Esophagus squamous epithelium (tissue), 5 donors: ENCODE measurements at places on chromosomes 2 and 18.

DNA sequence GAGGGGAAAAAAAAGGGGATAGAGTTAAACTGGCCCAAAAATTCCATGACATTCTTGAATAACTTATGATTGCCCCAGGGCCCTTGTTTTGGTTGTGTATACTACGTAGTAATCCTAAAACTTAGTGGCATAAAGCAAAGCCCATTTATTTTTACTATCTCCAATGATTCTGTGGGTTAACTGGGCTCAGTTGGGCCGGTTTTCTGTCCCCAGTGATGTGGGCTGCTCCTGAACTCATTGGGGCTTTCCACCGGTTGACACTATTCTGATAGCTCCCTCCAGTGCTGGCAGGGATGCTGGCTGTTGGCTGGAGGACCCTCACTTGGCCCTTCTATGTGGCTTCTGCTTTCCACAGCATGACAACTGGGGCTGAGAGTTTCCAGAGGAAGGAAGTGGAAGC is 60.0 kb upstream of the TGIF1 start:
- H3K4me3 ChIP-seq: no peak overlapping the region
- H3K36me3 ChIP-seq: no peaks in the 10 kb centered on the region
- no peak for DNase-seq
- no peak overlapping the region for H3K27ac ChIP-seq
- H3K4me1 ChIP-seq: no peaks in the 10 kb centered on the region
- no peaks in the 10 kb centered on the region for H3K27me3 ChIP-seq

GRCh38 chr2:154846842-154847241 is 148.3 kb downstream of the KCNJ3 start:
- no peak overlapping the region for H3K27ac ChIP-seq
- H3K4me3 ChIP-seq: no peak overlapping the region
- no peak for DNase-seq
- no peaks in the 10 kb centered on the region for H3K27me3 ChIP-seq

- no peak overlapping the region for H3K27ac ChIP-seq
- DNase-seq: no peak
- H3K4me1 ChIP-seq: no peaks in the 10 kb centered on the region
These were observed 130.2 kb upstream of the ID2 start for GRCh38 chr2:8551622-8552074.

DNA sequence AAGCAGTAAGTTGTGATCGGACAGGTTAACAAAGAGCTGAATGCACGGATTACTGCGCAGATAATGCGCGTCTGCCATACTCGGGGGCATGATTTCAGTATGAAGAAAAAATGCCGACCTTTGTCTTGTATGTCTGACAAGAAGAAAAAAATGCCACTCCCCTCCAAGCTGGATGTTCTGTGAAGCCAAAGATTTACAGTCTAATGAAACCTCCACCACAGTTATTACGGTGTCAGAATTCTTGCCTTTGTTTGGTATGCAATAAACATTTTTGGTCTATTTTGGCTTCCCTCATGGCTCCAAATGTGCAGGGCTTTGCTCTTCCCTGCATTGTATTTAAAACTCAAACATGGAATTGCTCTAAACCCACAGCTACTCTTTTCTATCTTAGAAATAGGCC is 72.2 kb upstream of the THUMPD2 start:
- H3K36me3 ChIP-seq: no peaks in the 10 kb centered on the region
- no peak for DNase-seq
- no peak overlapping the region for H3K27ac ChIP-seq
- H3K27me3 ChIP-seq: no peaks in the 10 kb centered on the region

- DNase-seq: no peak
These were observed 156.3 kb downstream of the EPHA4 start for GRCh38 chr2:221415789-221416188.

GRCh38 chr2:127570282-127571250 is 35.1 kb downstream of the MYO7B start:
- no peak for DNase-seq
- no peaks in the 10 kb centered on the region for H3K27me3 ChIP-seq
- peaks cover 11% of the 10 kb centered on the region for H3K4me1 ChIP-seq

GRCh38 chr18:7760967-7761948 is 194.1 kb downstream of the PTPRM start:
- H3K4me1 ChIP-seq: no peaks in the 10 kb centered on the region
- H3K27me3 ChIP-seq: no peaks in the 10 kb centered on the region
- no peak overlapping the region for H3K4me3 ChIP-seq
- no peaks in the 10 kb centered on the region for H3K36me3 ChIP-seq
- no peak for DNase-seq

DNA sequence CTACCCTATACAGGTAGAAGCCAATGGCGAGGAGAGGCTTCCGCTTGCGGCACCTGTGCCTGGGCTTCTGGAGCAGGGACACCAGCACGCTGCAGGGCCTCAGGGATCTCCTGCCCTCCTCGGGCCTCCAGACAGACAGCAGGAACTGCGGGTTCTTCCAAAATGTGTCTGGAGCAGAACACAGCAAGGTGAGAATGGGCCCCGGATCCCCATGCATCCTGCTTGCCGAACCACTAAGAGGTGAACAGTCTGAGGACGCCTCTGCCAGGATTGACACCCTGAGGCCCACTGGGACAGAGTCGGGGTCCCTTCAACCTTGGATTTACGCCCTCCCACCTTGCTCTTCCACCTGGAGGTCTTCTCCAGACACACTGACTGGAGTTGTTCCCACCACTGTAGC is 25.4 kb downstream of the CAPN14 start:
- H3K27ac ChIP-seq: no peak overlapping the region
- H3K4me3 ChIP-seq: no peak overlapping the region
- no peaks in the 10 kb centered on the region for H3K4me1 ChIP-seq
- DNase-seq: no peak
- H3K36me3 ChIP-seq: no peaks in the 10 kb centered on the region

DNA sequence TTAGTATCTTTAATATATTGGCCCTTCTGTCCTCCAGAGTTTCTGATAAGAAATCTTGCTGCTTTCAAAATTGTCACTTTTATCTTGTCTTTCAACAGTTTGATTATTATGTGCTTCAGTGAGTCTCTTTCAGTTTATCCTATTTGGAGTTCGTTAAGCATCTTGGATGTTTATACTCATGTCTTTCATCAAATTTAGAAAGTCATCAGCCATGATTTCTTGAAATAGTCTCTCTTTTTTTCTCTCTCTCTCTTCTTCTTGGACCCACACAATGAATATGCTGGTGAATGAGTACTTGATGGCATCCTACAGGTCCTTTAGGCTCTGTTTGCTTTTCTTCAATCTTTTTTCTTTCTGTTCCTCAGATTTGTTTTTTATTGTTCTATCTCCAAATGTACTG is 26.9 kb upstream of the KIF5C start:
- no peak overlapping the region for H3K4me3 ChIP-seq
- no peak for DNase-seq
- no peak overlapping the region for H3K27ac ChIP-seq

GRCh38 chr2:38174646-38175423 is 98.9 kb upstream of the CYP1B1 start:
- no peaks in the 10 kb centered on the region for H3K27me3 ChIP-seq
- peaks cover 53% of the 10 kb centered on the region for H3K4me1 ChIP-seq
- peak overlapping the region; percentile 66 for H3K27ac ChIP-seq
- no peak overlapping the region for H3K4me3 ChIP-seq

DNA sequence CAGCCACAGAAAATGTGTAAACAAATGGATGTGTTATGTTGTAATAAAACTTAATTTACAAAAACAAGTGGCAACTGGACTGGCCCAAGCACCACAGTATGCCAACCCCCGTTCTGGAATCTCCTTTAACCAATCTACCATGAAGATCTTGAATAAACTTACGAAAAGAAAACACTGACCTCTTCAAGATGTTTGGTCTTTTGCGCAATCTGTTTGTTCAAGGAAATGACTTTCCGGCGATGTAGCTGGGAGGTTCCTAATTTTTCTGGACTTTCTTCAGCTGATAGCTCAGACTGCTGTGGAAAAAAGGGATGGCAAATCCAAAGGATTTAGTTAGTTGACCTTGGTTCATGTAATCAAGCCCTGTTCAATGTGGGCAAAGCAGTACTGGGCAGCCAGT is 55.7 kb downstream of the CCDC93 start:
- no peaks in the 10 kb centered on the region for H3K4me1 ChIP-seq
- H3K4me3 ChIP-seq: no peak overlapping the region
- H3K27ac ChIP-seq: no peak overlapping the region
- no peak for DNase-seq
- H3K36me3 ChIP-seq: peaks cover 96% of the 10 kb centered on the region

GRCh38 chr2:192007581-192008228 is 160.8 kb upstream of the CAVIN2 start:
- DNase-seq: no peak
- no peak overlapping the region for H3K27ac ChIP-seq
- H3K4me3 ChIP-seq: no peak overlapping the region
- H3K4me1 ChIP-seq: no peaks in the 10 kb centered on the region
- no peaks in the 10 kb centered on the region for H3K36me3 ChIP-seq

- no peak overlapping the region for H3K4me3 ChIP-seq
- no peak overlapping the region for H3K27ac ChIP-seq
- H3K36me3 ChIP-seq: no peaks in the 10 kb centered on the region
- DNase-seq: no peak
These were observed 2045.9 kb upstream of the CELF4 start for GRCh38 chr18:39611381-39612100.

- no peaks in the 10 kb centered on the region for H3K27me3 ChIP-seq
- no peak overlapping the region for H3K27ac ChIP-seq
- DNase-seq: no peak
- H3K4me3 ChIP-seq: no peak overlapping the region
- peaks cover 9% of the 10 kb centered on the region for H3K36me3 ChIP-seq
These were observed 118.9 kb downstream of the EHBP1 start for GRCh38 chr2:62824388-62824787.

GRCh38 chr2:113273027-113273551 is 5.6 kb downstream of the PAX8 start:
- no peak for DNase-seq
- H3K27me3 ChIP-seq: peaks cover 30% of the 10 kb centered on the region
- H3K27ac ChIP-seq: no peak overlapping the region
- peaks cover 3% of the 10 kb centered on the region for H3K4me1 ChIP-seq

DNA sequence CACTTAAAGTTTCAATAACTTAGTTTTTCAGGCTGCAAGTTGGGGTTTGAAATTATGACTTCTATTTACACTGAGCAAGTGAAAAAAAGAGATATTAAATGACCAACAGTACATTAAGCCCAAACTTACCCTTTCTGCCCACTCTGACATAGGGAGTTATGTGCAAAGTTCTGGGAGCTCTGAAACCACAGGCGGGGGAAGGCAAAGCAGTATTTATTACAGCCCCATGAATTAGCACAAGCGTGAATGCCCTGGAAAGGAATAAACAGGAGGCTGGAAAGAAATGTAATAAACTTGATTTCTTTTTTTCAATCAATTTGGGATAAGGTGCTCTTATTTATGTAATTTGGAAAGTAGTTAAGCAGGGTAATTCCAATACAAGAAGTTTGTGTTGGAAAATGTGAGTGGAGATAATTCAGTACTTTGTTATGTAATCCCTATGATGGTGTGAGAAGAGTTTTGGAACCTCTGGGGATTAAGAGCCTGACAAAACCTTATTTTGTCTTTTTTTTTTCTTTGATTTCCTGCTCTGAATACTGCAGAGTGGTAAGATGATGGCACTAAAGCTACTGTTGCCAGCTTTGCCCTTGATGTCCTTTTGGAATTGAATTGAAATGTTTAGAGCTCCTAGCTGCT is 351.5 kb downstream of the ARHGAP15 start:
- H3K4me3 ChIP-seq: no peak overlapping the region
- peaks cover 28% of the 10 kb centered on the region for H3K4me1 ChIP-seq
- H3K27me3 ChIP-seq: no peaks in the 10 kb centered on the region
- no peak for DNase-seq
- peak overlapping the region; percentile 66 for H3K27ac ChIP-seq

DNA sequence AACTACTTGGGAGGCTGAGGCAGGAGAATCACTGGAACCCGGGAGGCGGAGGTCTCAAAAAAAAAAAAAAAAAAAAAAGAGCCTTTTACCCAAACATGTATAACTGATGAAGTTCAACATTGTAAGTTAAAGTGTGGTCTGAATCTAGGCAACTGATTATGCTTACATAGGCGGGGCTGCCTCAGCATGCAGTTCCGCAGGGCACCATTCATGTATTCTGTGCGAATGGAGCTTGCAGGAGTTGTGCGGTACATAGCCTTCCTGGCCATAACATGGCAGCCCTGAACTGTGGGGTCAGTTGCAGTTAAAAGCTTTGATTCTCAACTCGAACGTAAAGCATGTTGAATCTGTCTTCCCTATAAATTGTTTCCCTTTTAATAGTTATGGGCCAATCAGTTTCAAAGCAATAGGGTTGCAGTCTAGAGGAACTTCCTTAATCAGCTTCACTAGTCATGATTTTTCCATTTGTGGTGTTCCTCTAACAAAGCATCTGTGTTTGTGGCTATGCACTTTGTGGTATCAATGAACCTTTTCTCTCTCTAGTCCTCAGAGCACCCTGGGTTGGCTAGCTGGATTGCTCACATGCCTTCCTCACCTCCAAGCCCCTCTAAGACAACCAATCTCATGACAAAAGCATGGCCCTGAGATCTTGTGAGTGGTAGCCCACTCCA is 30.6 kb upstream of the CEP68 start:
- no peaks in the 10 kb centered on the region for H3K27me3 ChIP-seq
- no peak overlapping the region for H3K4me3 ChIP-seq
- DNase-seq: no peak
- H3K27ac ChIP-seq: no peak overlapping the region
